ENCODE measurements at places on chromosomes 4 and X.

GRCh38 chrX:31266203-31267076 is 194.6 kb upstream of the FTHL17 start:
- peak; percentile 82 for DNase-seq

GRCh38 chrX:721354-721753 is 90.8 kb downstream of the SHOX start:
- no peak for DNase-seq

DNA sequence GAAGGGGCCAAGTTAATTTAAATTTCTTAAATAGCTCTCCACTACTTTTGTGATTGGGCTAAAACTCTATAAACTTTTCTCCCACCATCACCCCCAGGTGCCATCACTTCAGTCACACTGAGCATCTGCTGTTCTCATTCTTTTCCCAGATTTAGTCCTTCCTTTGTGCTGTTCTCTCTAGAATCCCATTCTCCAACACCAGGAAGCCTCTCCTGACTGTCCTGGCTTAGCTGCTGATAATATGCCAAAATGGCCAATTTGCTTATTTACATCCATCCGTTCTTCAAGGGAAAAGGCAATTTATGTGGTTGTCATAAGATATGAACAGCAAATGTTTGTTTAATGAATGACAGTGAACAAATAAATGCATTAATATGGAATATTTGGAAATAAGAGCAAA is 44.1 kb downstream of the FGFBP1 start:
- no peak for DNase-seq

DNA sequence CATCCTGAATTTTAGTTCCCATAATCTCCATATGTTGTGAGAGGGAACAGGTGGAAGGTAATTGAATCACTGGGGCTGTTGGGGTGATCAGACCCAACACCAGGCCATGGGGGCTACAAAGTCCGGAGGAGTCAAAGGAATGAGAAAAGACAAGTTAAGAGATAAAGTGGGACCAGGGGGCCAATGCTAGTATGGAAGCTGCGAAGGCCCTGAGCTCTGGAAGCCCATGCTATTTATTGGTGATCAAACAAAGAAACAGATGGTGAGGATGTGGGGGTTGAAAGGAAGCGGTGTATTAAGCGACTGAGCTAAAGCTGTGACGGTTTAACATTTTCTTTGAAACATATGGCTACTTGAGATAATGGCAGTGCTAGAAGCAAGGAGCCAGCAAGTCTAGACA is 132.8 kb downstream of the PDGFC start:
- DNase-seq: no peak

GRCh38 chr4:103099691-103100392 is at the start of gene BDH2:
Gene BDH2 (minus strand): TSS chr4:103099834. CDS start chr4:103096254, 3,580 bp downstream.
- DNase-seq: no peak

GRCh38 chr4:119851649-119852048 is 215.0 kb downstream of the MAD2L1 start:
- no peak for DNase-seq

DNA sequence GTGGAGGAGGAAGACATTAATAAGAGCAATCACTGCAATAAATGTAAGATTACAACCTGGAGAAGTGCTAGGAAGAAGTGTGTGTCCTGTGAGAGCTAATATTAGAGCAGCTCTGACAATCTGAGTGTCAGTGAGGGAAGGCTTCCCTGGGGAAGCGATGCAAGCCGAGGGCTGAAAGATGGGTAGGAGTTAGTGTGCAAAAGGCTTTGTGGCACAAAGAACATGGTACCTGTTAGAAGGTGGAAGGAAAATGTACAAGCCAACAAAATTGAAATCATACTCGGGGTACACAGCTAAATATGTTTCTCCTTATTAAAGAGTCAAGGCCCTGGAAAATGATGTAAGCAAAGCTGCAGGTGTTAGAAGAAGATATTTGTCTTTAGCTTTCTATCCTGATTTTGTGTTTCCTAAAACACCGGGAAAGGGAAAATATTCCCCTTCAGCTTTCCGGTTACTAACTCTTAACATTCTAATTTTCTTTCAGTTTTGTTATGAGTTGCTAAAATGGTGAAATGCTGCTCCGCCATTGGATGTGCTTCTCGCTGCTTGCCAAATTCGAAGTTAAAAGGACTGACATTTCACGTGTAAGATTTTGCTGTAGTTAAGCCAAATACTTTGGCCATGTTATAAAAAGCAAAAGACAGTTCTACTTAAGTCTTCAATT is 808 bp downstream of the THAP6 start:
- DNase-seq: peak; percentile 49

GRCh38 chrX:11066812-11067211 is 44.3 kb upstream of the HCCS start:
- no peak for DNase-seq

GRCh38 chr4:6280365-6280996 is 10.8 kb downstream of the WFS1 start:
- no peak for DNase-seq

DNA sequence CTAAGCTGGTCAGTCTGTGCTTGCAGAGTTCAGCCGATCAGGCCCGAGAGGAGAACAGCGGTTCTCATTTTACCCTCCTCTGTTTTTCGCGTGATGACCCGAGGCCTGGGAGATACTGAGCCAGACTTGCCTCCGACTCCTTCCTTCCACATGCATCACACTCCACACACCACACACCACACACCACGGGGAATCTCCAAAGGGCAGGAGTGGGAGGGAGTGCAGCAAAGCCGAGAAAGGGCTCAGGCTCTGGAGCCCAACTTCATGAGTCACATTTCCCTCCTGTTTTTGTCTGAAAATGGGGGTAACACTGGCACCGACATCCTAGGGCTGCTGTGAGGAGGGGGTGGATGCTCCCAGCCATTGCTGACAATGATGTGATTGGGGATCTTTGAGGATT is 38.9 kb downstream of the TKTL1 start:
- no peak for DNase-seq

DNA sequence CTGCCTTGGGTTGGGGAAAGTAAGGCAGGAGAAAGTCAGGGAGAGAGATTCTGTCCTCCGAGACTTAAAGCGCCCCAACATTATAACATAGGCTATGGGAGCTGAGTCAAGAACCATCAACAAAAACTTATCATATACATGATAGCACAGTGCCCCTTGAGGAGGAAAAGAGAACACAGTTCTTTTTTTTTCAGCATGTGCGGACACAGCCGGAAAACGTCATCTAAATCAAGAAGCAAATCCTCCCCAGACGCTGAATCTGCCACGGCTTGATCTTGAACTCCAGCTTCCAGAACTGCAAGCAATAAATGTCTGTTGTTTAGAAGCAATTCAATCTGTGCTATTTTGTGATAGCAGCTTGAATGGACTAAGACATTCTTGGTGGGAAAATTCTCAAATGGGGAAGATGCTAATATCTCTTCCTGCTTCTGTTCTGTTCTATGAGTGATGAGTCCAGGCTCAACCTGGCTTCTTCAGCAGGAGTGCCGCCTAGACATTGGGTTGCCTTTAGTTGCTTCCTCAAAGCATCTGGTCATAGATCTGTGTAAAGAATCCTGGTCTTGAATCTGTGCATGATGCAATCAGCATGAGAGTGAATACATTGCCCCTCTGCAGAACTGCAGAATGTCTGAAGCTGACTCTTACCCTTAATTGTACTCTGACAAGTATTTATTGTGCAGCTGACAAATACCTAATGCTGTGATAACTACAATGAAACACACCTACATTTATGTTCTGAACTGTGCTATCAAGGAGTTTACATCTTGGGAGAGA is 549.8 kb upstream of the PRKX start:
- no peak for DNase-seq

DNA sequence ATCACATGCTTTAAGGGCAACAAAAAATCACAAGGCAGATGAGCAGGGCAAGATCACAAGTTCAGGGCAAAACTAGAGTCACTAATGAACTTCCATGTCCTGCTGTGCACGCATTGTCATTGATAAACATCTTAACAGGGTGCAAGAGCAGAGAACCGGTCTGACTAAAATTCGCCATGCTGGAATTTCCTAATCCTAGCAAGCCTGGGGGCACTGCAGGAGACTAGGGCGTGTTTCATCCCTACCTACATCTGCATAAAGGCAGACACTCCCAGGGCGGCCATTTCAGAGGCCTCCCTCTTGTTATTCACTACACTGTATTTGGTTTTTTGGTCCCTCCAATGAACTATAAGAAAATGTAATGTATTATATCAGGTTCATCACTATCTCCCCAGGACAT is 203.6 kb downstream of the ARHGEF9 start:
- DNase-seq: no peak

GRCh38 chr4:105838082-105838481 is 57.2 kb upstream of the NPNT start:
- DNase-seq: no peak

DNA sequence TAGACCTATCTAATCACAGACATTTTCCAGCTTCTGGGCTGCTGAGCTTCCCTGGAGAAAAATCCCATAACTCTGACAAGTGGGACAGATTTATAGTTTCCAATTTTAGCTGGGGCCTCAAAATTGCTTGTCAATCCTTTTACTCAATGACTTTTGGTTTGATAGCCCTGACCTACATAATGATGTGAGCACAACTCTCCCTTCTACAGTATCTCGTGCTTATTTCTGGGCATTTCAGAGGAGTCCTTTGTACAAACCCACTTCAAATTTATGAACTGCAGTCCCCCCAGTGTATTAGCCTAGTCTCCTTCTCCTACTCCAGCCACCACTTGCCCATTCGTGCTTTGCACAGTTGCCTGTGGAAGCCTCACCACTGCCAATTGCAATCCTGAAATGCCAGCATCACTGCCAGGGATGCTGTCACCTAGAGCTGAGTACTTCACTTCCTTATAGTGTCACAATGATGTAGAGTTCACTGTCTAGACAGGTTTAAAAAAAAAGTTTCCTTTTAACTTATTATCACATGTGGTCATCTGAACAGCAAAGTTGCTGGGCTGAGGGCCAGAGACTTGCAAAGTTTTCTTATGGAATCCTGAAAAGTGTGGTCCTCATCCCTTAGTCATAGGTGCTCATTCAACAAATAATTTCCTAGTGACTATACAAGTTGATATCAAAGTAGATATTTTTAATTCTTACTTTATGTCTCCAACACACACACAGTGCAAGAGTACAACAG is 21.2 kb downstream of the TRAM1L1 start:
- no peak for DNase-seq

GRCh38 chrX:68995780-68996551 is 167.1 kb downstream of the EFNB1 start:
- DNase-seq: no peak

- no peak for DNase-seq
These were observed 582.6 kb upstream of the ACTRT1 start for GRCh38 chrX:128634754-128635153.

- peak; percentile 7 for DNase-seq
These were observed 131.4 kb downstream of the KLHL13 start for GRCh38 chrX:117985241-117985640.

DNA sequence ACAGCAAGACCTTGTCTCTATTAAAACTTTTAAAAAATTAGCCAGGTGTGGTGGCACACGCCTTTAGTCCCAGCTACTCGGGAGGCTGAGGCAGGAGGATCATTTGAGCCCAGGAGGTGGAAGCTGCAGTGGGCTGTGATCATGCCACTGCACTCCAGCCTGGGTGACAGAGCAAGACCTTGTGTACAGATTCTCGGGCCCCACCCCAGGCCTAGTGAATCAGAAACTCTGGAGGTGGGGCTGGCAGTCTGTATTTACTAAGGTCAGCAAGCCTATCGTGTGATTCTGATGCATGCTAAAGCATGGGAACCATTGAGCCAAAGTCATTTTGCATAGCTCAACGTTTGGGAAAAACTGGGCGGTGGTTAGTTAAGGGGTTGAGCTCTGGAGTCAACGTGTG is 3.5 kb downstream of the S100G start:
- no peak for DNase-seq

GRCh38 chrX:78024349-78025059 is 55.1 kb upstream of the PGAM4 start:
- no peak for DNase-seq

DNA sequence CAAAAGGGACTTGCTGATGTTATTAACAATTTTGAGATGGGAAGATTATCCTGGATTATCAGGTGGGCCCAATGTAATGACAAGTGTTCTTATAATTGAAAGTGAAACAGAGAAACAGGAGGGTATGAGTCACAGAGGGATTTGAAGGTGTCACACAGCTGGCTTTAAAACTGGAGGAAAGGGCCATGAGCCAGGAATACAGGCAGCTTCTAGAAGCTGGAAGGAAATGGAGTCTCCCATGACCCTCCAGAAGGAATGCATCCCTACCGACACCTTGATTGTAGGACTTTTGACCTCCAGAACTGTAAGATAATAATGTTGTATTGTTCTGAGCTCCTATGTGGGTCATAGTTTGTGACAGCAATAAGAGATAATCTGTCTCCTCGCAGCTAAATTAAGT is 98.0 kb upstream of the STIM2 start:
- DNase-seq: no peak

GRCh38 chr4:30716681-30717207 is 3.4 kb upstream of the PCDH7 start:
- DNase-seq: peak; percentile 16

DNA sequence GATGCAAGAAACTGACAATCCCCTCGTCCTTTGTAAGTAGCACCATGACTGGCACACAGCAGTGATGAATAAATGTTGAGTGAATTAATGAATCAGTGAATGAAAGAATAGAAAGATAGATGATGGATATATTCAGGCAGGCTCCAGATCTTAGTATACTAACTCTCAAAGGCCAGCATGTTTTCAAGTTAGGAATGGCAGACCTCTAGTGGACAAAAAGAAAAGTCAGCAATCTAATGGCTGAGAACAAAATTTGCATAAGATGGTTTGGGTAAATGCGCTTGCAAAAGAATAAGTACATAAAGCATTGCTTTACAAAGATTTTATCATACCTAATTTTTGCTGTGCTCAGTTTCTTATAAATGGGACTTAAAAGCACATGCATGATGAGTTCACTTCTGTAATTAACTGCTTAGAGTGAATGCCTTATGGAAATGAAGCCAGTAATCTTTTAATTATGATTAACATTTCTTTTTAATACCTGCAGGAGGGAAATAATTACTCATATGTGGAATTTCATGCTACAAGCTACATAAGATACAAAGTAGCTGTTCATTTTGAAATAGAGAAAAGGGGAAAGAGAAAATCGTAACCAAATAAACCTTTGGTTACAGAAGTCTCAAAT is 126.9 kb upstream of the GPRIN3 start:
- no peak for DNase-seq

- no peak for DNase-seq
These were observed 9.5 kb downstream of the BCOR start for GRCh38 chrX:40088299-40088625.

DNA sequence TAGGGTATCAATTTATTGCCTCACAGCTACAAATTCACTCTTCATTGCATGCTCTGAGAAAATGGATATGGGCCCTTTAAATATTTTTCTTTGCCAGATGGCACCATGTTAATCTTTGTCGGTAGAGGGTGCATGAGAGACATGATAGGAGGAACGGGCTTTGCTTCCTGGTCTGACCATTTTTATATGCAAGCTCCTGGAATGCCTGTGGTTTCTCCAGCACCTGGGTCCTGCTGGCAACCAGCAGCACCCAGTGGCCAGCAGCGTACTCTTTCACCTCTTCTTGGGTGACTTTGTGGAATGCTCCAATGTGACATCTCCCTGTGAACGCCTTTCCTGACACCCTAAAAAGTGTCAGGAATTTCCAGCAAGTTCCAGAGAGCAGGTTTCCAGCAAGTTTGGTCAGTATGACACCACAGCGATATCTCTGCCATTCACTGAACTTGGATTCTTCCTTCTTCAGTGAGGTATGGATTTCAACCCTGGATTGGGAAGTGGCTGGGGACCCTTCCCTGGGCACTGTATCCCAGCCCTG is 140.3 kb upstream of the PGRMC2 start:
- DNase-seq: no peak

GRCh38 chr4:140719022-140719421 is 37.2 kb downstream of the TBC1D9 start:
- no peak for DNase-seq

Data from head of caudate nucleus (tissue), 42 donors.